ENCODE measurements at places on chromosomes 7 and 10.

GRCh38 chr7:1812509-1813393 is 142.7 kb downstream of the ELFN1 start:
- no peak for DNase-seq

- DNase-seq, result no peak
These were observed 352.8 kb upstream of the PODXL start for GRCh38 chr7:131909151-131909768.

- no peak for DNase-seq
These were observed 8.0 kb downstream of the STAG3 start for GRCh38 chr7:100185726-100186125.

- no peak for DNase-seq
These were observed 79.0 kb upstream of the LSM8 start for GRCh38 chr7:118104812-118105441.
